Stimulated activated CD4-positive, alpha-beta T cell treated with anti-CD3 and anti-CD28 coated beads, Interleukin-12 subunit alpha, Interleukin-12 subunit beta, amount 100 ng/mL, for 4 hours (primary cell): ENCODE measurements at places on chromosomes 3 and 15.

GRCh38 chr3:31705736-31706135, 173.0 kb downstream of the STT3B start:
- no peak for DNase-seq

DNA sequence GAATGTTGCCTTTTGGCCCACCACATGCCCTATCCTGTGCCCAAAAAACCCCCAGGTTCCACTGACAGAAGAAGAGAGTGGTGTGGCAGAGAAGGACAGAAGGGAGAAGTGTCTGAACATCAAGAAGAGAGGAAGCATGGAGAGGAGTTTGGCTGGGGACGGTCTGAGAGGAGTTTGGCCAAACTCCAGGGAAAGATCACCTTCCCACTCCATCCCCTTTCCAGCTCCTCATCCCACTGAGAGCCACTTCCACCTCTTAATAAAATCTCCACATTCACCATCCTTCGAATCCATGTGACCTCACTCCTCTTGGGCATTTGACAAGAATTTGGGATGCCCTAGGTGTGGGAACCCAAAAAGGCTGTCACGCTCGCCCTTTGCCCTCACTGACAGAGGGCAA, 311.6 kb upstream of the GRM7 start:
- no peak for DNase-seq

GRCh38 chr15:77624868-77625267, 7.8 kb downstream of the LINGO1 start:
- no peak for DNase-seq

DNA sequence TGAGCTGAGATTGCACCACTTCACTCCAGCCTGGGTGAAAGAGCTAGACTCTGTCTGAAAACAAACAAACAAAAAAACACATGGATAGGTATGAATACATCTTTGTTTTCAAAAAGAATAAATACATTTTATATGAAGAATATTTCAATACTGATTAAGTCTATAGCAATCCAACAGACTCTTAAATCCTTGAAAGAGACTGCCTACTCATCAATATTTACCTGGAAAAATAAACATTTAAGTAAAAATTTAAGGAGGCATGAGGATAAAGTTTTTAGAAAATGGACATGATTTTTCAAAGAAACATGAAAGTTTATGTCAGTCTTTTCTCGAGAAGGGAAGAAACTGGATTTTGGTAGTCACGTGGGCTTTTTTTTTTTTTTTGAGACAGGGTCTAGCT, 5.4 kb downstream of the NKIRAS1 start:
- no peak for DNase-seq

DNA sequence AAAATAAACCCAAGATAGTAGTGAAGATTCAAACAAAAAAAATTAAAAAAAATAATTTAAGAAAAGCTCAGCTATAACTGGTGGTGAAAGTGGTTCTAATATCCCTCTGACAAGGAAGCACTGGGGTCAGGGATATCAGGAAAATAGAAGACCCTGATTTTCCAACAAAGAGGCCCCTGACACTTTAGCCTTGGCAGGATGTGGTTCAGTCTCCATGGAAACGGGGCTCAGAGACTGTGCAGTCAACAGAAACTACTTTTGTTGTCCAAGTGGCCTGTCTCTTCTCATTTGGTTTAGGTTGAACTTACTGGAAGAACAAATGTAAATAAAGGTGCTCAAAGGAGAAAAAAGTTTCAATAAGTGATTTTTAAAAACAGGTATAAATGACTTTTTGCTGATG, 27.2 kb downstream of the INTS14 start:
- DNase-seq = no peak

DNA sequence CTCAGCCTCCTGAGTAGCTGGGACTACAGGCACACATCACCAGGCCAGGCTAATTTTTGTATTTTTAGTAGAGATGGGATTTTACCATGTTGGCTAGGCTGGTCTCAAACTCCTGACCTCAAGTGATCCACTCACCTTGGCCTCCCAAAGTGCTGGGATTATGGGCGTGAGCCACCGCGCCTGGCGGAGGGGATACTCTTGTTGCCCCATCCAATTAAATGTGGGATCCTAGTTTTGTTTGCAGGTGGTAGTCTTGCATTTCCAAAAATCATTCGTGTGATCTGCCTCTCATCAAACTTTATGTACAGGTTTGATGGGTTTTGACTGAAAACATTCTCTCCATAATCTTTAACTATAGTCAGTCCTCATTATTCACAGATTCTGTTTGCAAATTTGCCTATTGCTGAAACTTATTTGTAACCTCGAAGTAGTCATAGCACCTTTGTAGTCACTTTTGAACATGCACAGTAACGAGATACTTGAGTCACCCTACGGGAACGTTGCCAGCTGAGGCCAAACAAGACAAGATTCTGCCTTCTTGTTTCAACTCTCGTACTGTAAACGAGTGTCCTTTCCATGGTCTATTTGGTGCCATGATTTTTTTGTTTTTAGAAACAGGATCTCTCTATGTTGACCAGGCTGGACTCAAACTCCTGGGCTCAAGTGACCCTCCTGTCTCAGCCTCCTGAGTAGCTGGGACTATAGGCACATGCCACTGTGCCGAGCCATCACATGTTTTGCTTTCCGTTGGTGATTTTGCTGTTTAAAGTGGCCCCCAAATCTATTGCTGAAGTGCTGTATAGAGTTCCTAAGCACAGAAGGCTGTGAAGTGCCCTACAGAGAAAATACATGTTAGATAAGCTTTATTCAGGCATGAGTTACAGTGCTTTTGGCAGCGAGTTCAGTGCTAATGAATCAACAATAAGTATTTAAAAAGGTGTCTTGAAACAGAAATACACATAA, 8.1 kb upstream of the MAPK6 start:
- DNase-seq = peak; percentile 41
